ENCODE measurements at places on chromosomes 12 and 14. TPM values are rescaled to one million over a fixed set of nuclear protein-coding genes. Genes with fewer than 3 reads are reported as not detected.

The IGF1 gene
- total RNA-seq = 2.1 TPM

The DLK1 gene
- total RNA-seq = not detected

The MYF6 gene
- not detected for total RNA-seq

The AGAP2 gene
- total RNA-seq = 0.26 TPM

The LRRC10 gene
- not detected for total RNA-seq

The KLRC2 gene
- not detected for total RNA-seq

The GPR65 gene
- total RNA-seq = 0.13 TPM

The RTL1 gene
- total RNA-seq = not detected

The PLEKHH1 gene
- 0.13 TPM for total RNA-seq

DNA sequence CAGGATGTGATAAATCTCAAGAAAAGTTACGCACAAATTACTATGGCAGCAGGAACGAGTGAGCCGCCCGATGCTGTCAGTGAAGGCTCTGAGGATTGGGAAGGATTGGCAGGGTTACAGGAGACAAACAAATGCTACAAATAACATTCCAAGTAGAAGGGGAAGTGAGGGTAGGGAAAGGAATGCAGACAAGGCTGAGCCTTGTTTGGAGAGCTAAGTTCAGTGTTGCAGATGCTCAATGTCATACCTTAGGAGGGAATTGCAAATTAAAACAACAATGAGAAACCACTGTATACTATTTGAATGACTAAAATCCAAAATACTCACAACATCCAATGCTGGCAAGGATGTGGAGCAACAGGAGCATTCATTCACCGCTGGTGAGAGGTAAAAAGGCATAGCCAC lies 1.3 kb downstream of the CLEC9A start:
- peak; percentile 97 for DNase-seq

- no peak for DNase-seq
Measured at GRCh38 chr12:40953076-40953475, 235.0 kb upstream of the PDZRN4 start.

GRCh38 chr14:42929806-42930480 lies 1323.3 kb downstream of the LRFN5 start:
- DNase-seq = no peak

DNA sequence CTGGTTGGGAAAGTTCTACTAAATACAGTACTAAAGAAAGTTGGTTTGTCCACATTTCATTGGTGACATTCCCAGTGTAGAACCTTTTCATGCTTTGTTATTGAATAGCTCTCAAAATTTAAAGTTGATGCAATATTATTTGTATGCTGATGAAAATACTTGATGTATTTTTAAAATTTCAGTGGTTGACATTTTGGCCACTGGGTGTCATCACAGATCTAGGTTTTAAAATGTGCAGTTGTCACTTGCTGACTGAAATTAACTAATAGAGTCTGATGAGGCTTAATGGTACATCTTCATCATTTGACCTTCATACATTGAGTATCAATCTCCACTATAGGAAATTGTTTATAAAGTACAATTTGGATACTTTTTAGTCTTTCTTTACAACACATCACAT lies 37.1 kb downstream of the CMAS start:
- peak; percentile 23 for DNase-seq

GRCh38 chr14:96710060-96710666 lies 87.0 kb upstream of the VRK1 start:
- DNase-seq = no peak

GRCh38 chr12:123363390-123363739 lies 1.3 kb downstream of the SBNO1 start:
- DNase-seq = no peak

DNA sequence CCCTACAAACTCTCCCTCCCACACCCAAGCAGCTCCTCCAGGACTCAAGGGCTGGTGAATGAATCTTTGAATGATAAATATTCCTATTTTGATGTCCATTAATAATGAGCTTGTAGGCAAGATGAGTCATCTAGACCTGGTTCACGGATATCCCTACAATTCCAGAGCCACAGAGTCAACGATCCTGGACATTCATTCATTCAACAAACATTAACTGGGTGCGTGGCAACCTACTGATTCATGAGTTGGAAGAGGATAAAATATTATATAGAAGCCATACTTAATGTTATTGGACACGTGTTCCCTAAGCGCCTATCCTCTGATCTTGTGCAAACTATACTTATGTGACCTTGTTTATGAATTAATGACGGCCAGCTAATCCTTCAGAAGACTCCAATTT lies 420 bp upstream of the OTUB2 start:
- no peak for DNase-seq

DNA sequence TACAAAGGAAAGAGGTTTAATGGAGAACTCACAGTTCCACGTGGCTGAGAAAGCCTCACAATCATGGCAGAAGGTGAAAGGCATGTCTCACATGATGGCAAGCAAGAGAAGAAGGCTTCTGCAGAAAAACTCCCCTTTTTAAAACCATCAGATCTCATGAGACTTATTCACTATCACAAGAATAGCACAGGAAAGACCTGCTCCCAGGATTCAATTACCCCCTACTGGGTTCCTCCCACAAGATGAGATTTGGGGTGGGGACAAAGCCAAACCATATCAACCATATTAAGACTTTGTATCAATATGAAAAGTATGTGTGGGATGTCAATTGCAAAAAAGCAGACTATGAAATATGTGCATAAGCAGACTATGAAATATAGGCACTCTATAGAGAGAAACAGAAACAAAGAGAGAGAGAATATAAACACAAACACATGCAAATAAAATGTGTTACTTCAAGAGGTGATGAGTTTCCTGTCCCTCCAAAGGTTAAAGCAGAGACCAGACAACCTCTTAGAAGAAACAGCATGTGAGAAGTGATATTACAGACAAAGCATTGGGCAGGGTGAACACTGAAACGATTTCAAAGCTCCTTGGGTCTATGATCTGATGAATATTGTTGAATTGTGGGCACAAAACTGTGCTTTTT lies 151.2 kb upstream of the KRR1 start:
- no peak for DNase-seq

- DNase-seq = no peak
Measured at GRCh38 chr14:28407031-28407825, 359.4 kb upstream of the FOXG1 start.

DNA sequence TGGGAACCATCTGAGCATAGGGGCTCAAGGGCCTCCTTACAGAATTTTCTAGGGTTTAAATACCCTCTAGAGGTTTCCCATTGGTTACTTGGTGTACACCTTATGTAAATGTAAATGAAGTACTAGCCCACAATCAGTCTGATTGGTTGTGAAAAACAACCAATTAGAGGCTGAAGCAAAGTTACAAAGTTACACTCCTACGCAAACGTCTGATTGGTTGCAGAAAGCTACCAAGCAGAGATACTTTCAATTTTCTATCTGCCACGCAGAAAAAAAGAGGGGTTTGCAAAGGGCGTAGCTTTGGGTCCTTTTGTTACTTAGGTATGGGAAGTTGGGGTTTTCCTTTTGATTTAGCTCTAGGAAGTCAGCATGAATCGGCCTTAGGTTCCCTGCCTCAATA lies 1.8 kb upstream of the TMEM19 start:
- DNase-seq = no peak

- DNase-seq = peak; percentile 43
Measured at GRCh38 chr12:122422730-122423257, 325 bp upstream of the CLIP1 start.

GRCh38 chr12:105534068-105534467 lies 203.6 kb downstream of the C12orf75 start:
- DNase-seq = no peak
